ENCODE measurements at places on chromosomes 5 and 9. TPM values are rescaled to one million over a fixed set of nuclear protein-coding genes. Genes with fewer than 3 reads are reported as not detected.

SLC4A9 gene
- not detected for total RNA-seq

LRRC19 gene
- not detected for total RNA-seq

PDGFRB gene
- total RNA-seq: 0.10 TPM

CANX gene
- 342 TPM for total RNA-seq

PCDHGA5 gene
- 0.15 TPM for total RNA-seq

MINAR2 gene
- total RNA-seq: not detected

ANKRD18A gene
- 14.8 TPM for total RNA-seq

IGFBPL1 gene
- total RNA-seq: 2.5 TPM

FOXI1 gene
- not detected for total RNA-seq

SLC34A3 gene
- not detected for total RNA-seq

BARHL1 gene
- total RNA-seq: not detected

Measured in A549 treated with CORT108297 at 1 μM for 4 hours (cell line).